ENCODE measurements at places on chromosomes 13 and 19.
A peak's percentile ranks its signal among the peaks of the same experiment; 100 is the strongest.

DNA sequence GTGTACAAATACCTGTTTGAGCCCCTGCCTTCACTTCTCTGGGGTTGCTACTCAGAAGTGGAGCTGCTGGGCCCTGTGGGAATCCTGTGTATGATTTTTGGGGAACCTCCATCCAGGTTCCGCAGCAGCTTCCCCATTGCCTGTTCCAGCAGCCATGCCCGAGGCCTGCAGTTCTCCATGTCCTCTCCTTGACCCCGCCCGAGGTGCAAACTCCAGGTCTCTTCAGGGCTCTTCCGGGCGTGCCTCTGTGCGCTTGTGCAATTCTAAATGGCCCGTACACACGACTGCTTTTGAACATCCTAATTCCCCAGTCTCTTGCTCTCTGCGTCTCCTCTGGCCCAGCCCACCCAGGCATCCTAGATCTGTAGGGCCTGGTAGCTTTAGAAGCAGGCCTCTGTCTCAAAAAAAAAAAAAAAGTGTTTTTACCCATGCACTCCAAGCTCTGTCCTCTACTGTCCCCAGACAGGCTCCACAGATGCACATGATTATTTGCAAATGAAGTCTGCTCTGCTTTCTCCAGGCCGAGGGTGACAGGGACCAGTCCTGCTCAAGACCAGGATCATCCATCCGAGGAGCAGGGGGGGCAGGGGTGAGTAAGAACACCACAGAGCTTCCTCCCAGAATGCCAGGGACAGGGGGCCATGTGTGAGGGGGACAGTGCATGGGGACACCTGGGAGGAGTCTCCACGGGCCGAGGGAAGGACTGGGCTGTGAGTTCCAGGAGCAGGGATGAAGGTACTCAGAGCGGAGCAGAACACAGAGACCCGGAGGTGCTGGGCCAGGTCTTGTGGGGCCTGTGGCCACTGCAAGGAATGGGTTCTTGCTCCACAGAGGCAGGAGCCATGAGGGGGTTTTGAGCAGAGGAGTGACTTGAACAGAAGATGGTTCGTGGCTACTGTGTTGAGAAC lies 51.7 kb downstream of the SLC7A9 start:
- no peak for DNase-seq

DNA sequence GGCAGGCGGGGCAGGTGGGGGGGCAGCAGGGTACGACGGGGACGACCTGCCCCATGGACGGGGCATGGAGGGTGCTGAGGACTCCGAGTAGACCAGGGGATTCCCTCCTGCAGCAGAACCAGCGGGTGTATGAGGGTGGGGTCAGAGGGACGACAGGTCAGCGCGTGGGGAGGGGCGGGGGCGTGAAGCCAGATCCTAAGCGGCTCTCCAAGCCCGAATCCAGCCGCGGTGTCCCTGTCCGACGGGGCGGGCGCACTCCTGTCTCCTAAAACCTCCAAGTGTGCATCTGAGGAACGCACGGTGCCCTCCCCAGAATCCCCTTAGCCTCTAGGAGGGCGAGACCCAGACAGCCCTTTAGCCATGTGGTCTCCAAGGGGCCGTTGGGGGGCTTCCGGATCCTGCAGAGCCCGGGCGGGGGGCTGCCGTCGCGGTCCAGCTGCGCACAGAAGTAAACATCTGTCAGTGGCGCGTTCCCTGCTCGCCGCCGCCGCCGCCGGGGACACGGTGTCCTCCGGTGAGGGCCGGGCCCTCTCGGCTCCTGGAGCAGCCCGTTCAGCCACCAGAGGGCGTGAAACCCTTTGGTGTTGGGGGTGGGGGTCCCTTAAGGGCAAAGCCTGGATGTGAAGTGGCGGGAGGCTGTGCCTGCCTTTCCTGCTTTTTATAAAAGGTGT lies 730 bp downstream of the NRTN start:
- peak; percentile 69 for DNase-seq

DNA sequence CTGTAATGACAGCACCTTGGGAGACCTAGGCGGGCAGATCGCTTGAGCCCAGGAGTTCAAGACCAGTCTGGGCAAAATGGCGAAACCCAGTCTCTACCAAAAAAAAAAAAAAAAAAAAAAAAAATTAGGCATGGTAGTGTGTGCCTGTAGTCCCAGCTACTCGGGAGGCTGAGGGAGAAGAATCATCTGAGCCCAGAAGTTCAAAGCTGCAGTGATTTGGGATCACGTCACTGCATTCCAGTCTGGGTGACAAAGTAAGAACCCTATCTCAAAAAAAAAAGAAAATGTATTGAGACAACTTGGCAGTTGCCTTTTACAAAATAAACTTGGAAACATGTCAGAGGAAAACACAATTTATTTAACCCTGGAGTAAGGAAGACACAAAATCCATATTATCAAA lies 26.8 kb downstream of the RBM26 start:
- DNase-seq, result no peak

GRCh38 chr13:74111399-74111798 lies 22.8 kb downstream of the KLF12 start:
- no peak for DNase-seq

Measured in CD8-positive, alpha-beta T cell (primary cell).